ENCODE measurements at places on chromosomes 11 and 22.

- DNase-seq, result no peak
These were observed 32.8 kb downstream of the FAM227A start for GRCh38 chr22:38623351-38623750.

GRCh38 chr11:853682-854448, 11.2 kb downstream of the TSPAN4 start:
- no peak for DNase-seq

DNA sequence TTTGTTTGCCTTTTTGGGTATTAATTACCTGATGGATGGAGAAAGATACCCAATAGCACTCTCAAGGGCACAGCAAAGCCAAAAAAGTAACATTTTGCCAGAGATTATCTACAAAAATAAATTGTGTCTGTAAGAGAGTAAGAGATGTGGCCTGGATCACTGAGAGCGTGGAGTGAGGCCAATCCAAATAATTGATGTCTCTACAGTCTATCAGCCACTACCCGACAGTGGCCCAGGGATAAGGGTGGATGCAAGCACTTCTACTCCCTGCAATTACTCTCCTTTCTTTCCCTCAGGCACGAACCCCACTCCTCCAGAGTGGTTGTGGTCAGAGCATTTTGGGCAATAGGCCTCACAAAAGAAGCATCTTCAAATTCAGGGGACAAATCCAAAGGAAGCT, 92.3 kb upstream of the ZC3H12C start:
- no peak for DNase-seq

GRCh38 chr11:119363851-119364590, 17.5 kb downstream of the USP2 start:
- peak; percentile 53 for DNase-seq

DNA sequence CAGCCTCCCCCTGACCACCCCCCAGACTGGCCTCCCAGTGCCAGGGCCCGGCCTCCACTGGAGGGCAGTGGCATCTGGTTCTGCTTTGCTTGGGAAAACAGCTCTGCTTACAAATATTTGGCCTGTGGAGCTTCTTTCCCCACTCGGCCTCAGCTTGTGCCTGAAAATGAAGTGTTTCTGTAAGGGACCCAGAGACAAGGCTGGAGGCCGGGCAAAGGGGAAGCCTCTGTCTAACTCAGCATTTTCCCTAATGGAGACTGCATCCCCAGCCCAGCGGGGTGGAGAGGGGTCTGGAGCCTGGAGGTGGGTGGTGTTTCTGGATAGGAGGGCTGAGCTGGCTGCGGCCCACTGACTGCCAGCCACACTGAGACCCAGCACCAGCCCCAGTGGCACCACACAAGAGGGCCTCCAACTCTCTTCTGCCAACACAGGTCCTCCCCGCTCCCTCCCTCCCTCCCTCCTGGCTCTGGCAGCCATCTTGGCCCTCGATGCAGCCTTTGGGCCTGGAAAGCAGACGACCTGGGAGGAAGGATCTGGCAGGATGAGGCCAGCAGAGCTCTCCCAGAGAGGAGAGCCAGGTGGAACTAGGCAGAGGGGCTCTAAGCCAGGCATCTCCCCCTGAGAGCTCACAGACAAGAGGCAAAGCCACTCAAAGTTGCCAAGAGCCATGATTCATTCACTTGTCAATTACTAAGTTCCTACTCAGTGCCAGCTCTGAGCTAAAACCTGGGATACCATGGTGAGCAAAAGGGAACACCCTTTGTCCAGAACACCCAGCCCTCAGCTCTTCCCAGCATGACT, 77.1 kb upstream of the CD82 start:
- DNase-seq, result no peak

GRCh38 chr11:112518371-112518770, 257.7 kb upstream of the PLET1 start:
- DNase-seq, result no peak

GRCh38 chr11:95154514-95154913, 64.9 kb downstream of the ENDOD1 start:
- DNase-seq, result peak; percentile 80

DNA sequence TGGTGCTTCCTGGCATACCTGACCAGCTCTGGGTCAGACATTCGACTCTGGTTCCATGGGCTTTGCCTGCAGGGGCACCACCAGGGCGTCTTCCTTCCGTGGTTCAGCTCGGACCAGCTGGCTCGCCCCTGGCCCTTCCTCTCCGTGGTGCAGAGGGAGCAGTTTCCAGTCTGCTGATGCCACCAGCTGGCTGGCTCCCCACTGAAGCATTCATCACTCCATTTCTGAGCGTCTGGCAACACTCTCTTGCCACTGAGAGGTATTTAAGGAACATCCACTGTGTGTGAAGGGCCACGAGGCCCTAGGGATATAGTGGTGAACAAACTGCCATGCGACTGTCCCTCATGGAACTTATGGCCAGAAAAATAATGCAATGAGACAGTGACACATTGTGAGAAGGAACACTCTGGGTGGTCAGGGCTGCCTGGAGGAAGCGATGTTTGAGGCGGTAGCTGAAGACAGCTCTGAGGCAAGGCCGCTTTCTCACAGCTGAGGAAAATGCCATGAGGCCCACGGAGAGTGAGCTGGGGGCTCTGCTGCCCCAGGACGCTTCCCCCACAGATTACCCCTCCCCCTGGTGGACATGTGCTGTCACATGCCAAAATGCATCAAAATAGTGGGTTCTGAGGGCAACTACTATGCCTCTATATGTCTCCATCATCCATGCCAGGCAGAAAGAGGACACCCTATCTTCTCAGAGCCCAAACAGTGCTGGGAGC, 44.9 kb upstream of the ARFGAP3 start:
- DNase-seq, result no peak

DNA sequence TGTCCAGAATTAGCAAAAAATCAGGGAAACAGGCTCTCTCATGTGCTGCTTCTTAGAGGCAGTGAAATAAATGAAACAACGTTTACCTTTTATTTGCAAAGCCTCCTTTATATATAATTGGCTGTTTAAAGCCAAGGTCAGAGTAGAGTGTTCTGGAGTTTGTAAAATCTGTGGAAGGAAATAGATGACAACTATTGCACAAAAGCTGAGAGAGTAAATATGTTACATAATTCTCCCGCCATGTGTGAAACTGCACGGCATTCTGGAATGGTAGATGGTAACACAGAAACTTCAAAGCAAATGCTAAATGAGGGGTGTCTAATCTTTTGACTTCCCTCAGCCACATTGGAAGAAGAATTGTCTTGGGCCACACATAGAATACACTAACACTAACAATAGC, 51.5 kb upstream of the FGF3 start:
- DNase-seq, result no peak

DNA sequence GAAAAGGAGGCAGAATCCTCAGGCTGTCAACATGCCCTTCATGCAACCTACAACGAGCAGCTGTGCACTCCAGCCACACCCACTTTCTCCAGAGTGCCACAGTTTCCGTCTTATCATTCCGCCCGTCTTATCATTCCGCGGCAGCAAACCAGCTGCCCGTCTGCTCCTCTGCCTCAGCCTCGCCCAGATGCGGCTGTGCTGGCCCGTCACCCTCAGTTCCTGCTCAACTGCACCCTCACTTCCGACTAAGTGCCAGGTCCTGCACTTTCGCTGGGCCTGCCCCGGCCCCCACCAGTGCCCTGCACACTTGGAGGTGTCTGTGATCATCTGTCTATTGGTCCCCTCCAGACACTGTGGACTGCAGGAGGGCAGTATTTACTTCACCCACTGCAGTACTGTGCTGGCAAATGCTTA, 43.7 kb downstream of the MICAL3 start:
- peak; percentile 55 for DNase-seq

DNA sequence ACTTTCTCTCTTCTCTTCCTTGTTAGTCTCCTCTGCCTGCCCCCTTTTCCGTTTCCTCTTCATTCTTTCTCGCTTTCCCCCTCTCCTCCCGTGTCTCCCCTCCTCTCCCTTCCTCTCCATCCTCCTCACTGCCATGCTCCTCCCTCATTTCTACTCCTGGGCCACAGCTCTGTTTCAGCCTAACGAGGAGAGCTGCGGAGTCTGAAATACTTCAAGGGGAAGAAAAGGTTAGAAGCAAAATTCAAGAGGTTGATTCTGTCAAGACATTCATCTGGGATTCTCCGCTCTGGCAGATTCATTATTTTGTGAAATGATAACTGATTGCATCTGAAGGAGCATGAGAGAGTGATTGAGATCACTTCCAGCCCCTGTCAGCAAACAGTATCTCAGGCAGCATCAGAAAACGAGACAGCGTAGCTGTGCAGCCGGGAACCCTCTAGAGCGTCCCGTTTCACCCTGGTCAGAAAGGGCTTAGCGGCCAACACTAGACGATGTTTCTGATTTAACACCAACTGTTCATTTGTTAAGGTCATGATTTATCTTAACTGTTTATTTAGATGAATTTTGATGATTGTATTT, 279.3 kb upstream of the B3GAT1 start:
- no peak for DNase-seq

DNA sequence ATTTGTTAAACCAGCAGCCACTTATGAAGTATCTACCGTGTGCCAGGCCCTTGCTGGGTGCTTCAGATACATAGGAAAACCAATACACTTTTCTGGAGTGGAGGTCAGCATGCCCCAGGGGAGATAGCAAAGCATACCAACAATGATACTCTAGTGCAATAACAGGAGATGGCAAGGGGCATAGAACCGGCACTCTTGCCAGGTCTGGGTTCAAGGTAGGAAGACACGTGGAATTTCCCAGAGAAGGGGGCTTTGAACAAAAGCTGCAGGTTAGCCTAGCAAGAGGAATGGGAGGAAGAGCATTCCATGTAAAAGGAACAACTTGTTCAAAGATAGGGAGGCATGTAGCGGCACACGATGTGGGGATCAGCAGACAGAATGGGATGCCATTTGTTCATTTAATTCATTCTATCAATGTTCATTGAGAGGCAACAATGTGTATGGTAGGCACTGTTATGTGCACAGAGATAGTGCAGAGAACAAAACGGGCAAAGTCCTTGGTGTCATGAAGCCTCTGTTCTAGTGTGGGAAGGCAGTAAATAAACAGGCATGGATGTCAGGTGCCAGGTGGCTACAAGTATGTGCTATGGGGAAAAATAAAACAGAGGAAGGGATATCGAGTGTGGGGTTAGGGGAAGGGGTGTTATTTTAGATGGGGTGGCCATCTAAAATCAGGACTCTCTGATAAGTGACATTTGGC, 162.6 kb upstream of the E2F8 start:
- no peak for DNase-seq

GRCh38 chr11:31060880-31061279, 308.7 kb downstream of the DCDC1 start:
- no peak for DNase-seq

- DNase-seq, result no peak
These were observed 627.7 kb downstream of the OPCML start for GRCh38 chr11:132904607-132905006.

Measured in CD4-positive, alpha-beta T cell treated with Interleukin-17A for 1 hour (primary cell).